ENCODE measurements at places on chromosomes 11 and 22. TPM values are rescaled to one million over a fixed set of nuclear protein-coding genes. Genes with fewer than 3 reads are reported as not detected.
A peak's percentile ranks its signal among the peaks of the same experiment; 100 is the strongest.

OSBP2 gene
- not detected for total RNA-seq

OR52H1 gene
- 13.8 TPM for total RNA-seq

DRICH1 gene
- total RNA-seq, result not detected

BTBD18 gene
- not detected for total RNA-seq

GRCh38 chr11:45726493-45727054 lies 61.2 kb upstream of the CHST1 start:
- H3K4me3 ChIP-seq, result no peak overlapping the region
- no peaks in the 10 kb centered on the region for H3K27me3 ChIP-seq
- no peak for DNase-seq
- H3K27ac ChIP-seq, result no peak overlapping the region
- H3K4me1 ChIP-seq, result no peaks in the 10 kb centered on the region

DNA sequence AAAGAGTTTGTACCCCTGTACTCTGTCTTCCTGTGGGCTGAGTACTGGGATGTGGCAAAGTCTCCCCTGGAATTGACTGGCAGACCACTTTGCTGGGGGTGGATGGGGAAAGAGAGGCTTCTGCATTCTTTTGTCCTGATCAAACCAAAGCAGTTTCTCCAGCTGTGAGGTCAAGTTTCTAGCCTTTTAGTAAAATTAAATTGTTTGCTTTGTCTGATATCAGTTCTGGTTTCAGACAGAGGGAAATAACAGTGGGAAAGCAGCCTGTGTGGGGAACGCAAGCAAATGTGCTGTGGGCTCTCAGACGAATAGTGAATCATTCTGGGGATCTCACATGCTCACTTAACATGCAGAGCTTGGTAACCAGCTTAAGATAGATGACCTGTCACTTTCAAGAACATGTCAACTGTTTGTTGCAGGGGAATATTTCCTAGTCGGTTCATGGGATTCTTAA lies 151.6 kb downstream of the FAT3 start:
- no peaks in the 10 kb centered on the region for H3K4me1 ChIP-seq
- no peaks in the 10 kb centered on the region for H3K27me3 ChIP-seq
- no peak for DNase-seq
- no peak overlapping the region for H3K27ac ChIP-seq
- no peaks in the 10 kb centered on the region for H3K36me3 ChIP-seq

- DNase-seq, result peak; percentile 50
- H3K4me3 ChIP-seq, result no peak overlapping the region
- H3K27ac ChIP-seq, result no peak overlapping the region
- H3K36me3 ChIP-seq, result no peaks in the 10 kb centered on the region
- H3K4me1 ChIP-seq, result peaks cover 10% of the 10 kb centered on the region
Measured at GRCh38 chr11:95154514-95154913, 64.9 kb downstream of the ENDOD1 start.

PKDREJ gene
- not detected for total RNA-seq

DNA sequence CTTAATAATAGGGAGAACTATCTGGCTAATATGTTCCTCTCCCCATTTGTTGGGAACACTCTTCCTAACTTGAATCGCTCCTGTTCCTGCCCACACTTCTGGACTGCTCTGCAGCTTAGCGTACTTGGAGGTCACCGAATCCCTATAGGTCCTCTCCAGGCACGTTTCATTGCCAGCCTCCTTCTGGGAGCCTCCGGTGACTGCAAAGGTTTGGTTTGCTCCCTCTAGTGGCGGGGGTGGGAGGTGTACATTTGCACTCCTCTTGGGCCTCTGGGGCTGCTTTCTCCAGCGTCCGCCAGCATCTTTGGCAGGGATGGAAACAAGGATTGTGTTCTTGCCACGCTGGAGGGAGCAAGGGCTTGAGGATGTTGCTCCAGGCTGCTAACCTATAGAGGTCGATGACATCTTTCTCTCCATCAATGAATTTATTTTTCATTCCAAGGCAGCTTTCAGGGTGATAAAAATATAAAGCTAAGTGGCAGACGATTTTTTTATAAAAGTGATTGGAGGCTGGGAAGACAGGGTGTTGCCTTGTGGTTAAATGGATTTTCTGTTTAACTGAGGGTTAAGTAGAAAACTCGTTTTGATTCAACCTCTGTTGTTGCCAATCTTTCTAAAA lies 48.7 kb downstream of the TSPAN18 start:
- H3K4me1 ChIP-seq, result peaks cover 12% of the 10 kb centered on the region
- no peak overlapping the region for H3K27ac ChIP-seq
- H3K36me3 ChIP-seq, result no peaks in the 10 kb centered on the region
- peak; percentile 16 for DNase-seq
- no peaks in the 10 kb centered on the region for H3K27me3 ChIP-seq

GRCh38 chr22:30636226-30637077 lies 871 bp downstream of the SLC35E4 start:
- no peaks in the 10 kb centered on the region for H3K27me3 ChIP-seq
- peak; percentile 31 for DNase-seq
- H3K36me3 ChIP-seq, result no peaks in the 10 kb centered on the region

DNA sequence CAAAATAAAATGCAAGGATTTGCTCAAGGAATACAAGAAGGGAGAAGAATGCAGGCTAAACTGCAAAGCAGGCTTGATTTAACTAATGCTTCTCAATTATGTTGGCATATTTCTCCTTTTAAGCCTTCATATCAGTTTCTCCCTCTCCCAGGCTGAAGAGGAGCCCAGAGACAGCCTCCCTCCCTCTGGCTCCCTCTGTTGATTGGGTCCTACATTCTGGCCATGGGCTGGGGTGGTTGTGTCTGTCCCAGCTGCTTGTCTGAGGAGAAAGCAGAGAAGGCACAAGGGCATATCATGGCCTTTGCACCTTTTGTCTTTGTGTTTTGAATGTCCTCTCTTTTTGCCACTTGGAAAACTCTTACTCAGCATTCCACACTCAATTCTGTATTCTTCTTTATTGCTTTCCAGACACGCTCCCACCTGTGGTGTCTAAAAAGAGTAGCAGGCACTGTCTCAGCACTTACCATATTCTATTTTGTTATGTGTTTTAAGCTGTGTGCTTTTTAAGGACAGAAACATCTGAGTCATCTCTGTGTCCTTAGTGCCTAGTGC lies 77.4 kb downstream of the INSC start:
- H3K4me3 ChIP-seq, result no peak overlapping the region
- no peaks in the 10 kb centered on the region for H3K4me1 ChIP-seq
- no peak for DNase-seq
- no peaks in the 10 kb centered on the region for H3K27me3 ChIP-seq

- DNase-seq, result no peak
- H3K27me3 ChIP-seq, result no peaks in the 10 kb centered on the region
- H3K36me3 ChIP-seq, result no peaks in the 10 kb centered on the region
- H3K27ac ChIP-seq, result peak overlapping the region; percentile 96
Measured at GRCh38 chr11:12386309-12386708, 8.9 kb downstream of the PARVA start.

ABTB2 gene
- 7.6 TPM for total RNA-seq
